ENCODE measurements at places on chromosomes 11 and 22.

GRCh38 chr22:45876136-45877035, 100.6 kb downstream of the WNT7B start:
- DNase-seq = no peak

DNA sequence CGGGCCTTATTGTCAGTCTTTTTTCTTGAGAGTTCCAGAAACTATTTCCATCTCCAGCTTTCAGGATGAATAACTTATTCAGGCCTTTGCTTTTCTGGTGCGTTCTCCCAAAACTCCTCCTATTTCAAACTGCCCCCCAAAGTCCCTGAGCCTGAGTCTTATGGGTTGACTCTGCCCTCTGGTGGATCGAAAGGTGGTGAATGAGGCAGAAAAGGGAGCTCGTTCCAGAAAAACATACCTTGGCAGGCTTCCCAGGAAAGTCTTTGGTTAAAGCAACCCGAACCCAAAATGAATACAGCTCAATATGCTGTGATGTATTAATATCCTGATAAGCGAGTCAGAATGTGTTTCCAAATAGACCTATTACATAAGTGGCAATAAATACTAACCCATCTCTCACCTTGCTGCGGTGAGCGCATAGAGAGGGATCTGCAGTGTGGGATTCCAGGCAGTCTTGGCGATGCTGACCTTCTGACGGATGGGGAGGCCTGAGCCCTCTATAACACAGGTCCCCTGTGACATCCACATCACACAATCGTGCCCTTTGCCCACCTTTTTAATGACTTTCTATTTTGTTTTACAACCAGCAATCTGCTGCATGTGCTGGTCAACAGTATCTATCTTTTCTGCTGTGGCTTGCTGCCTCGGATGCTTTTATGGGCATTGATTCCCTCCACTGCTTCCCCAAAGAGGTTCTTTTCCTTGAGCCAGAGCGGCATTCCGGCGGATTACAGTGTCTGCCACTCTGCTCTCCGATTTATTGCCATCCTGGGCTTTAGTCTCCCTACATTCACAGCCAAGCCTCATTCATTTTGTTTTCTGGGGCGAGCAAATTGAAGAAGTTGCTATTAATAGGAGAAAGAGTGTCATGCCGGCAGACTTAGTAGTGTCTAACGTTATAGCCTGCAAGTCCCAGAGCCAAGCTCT, 756.8 kb downstream of the NTM start:
- peak; percentile 92 for DNase-seq

GRCh38 chr22:38831166-38831945, 12.5 kb downstream of the NPTXR start:
- DNase-seq = no peak

DNA sequence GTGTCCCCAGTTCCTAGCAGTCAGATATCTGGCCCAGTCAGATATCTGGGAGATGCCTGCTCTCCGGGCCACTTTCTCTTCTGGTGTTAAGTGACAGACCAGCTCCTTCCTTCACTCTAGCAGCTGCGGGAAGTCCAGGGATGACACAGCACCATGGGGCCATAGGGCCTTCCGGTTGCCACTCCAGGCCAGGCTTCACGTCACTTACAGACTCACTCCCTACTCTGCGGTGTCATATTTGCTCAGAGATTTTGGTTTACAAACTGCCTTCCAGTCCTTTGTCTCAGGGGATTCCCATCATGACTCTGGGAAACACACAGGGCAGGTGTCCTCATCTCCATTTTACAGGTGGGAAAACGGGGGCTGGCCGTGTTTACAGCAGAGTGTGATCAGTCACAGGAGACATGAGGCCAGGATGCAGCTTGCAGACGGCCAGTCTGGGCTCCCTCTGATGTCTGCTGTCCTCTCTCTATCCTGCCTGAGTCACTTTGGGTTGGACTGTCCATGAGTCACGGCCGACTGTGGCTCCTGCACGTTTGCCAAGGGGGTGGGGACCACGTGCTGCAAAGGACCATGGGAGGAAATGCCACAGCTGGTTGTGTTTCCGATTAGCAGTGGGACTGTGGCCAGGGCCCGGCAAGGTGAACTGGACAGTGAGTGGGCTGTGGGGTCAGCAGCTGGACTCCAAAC, 8.2 kb upstream of the TBC1D22A start:
- no peak for DNase-seq

DNA sequence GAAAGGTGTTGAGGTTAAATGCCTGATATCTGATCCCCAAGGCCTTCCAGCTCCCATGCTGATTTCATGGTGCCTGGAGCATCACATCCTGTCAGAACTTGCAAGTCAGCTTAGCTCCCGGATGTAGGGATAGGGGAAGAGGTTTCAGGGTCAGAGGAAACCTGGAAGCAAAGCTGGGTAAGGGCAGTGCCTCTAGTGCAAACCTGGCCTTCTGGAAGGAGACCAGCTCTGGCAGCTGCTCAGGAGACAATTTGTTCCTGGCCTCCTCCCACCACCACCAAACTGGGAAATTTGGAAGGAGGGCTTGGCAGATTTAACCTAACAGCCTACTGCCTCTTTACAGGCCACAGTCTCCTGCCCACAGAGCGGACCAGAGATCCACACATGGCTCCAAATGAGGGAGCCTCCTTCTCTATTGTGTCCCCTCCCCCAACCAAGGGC, 9.2 kb upstream of the TSKU start:
- no peak for DNase-seq

DNA sequence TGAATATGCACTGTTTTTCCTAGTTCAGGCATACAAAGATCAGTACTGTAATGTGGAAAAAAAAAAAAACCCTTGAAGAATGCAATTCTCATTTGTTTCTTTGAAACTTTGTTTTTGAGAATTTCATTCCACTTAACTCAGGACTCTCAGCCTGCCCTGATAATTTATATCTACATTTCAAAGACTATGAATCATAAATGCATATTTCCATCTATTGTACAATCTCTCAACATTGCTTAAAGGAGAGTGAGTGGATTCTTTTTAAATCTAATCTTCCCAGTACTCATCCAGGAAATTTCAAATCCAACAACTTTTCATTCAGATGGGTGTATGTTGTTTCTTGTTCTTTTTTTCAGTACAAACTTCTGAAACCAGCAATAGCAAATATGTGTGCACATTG, 322.2 kb upstream of the DDI1 start:
- DNase-seq = no peak

Measured in NCI-H1105 (cell line).